ENCODE measurements at places on chromosomes 4 and X.

- DNase-seq: peak; percentile 26
Observed at GRCh38 chr4:122873821-122874593, 47.4 kb downstream of the FGF2 start.

- no peak for DNase-seq
Observed at GRCh38 chrX:74602142-74602541, 12.3 kb downstream of the RLIM start.

DNA sequence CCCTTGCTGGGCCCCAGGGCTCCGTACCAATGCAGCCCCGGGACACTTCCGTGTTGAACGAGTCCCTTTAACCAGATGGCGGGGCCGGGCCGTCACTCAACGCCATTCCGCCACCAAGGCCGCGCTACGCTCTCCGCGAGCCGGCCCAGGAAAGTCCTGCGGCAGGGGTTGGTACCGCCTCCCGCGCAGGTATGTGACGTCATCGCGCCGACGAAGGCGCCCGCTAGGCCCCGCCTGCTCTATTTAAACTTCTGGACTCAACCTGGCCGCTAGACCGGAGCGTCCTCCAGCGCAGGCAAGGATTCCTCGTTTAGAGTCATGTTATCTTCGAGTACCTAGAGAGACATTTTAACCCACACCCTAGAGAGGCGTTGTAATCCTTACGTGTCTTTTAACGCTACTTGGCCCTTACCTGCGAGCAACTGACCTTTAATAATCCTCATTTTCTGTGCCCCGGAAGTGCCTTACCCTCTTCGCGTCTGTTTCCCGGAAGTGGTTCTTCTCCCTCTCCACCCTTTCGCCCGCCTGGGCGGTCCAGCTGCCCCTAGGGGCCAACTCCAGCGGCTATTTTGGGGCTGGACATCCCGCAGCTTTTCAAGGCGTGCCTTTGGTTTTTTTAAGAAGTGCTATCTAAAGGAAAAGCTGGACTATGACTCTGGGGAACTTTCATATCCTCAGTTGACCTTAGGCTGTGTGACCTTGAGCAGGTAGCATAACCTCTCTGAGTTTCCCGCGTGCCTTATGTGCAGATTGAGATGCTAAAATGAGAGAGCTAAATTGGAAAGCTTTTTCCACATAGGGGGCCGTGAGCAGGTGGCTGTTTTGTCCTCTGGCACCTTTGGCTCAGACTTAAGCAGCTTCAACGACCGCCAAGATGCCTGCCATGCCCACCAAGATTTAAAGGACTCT, at the start of gene PNPLA4:
TSS of gene PNPLA4 (minus strand) at position 155 of the 909 bp plus-strand sequence. CDS start 1,294 bp downstream, outside the sequence.
- DNase-seq: peak; percentile 32

- no peak for DNase-seq
Observed at GRCh38 chr4:72442715-72443114, 126.3 kb downstream of the ADAMTS3 start.

DNA sequence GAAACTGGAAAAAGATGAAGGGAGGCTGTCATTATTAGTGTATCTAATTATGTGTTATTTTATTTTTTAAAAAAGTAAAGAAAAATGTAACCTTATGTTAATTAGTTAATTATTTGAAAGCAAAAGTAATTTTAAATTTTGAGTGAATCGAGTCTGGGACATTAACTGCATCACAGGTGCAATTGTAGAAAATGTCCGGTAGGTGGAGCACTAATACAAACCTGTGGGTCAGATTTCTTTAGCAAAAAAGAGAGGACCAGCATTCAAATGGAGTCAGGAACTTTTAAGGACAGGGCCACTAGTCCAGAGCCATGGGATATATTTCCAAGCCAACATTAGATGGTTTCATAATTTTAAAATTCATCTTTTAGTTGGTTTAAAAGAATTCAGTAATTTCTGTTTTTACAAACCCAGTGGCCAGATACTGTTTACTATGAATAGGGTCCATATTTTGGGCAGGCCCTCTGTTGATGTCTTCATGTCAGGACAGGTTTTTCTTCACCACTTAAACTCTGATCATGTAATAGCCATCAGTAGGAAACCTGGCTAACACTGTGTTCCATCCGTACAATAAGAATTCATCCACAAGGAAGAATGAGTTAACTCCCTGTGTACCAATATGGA, 27.2 kb downstream of the BST1 start:
- peak; percentile 17 for DNase-seq

DNA sequence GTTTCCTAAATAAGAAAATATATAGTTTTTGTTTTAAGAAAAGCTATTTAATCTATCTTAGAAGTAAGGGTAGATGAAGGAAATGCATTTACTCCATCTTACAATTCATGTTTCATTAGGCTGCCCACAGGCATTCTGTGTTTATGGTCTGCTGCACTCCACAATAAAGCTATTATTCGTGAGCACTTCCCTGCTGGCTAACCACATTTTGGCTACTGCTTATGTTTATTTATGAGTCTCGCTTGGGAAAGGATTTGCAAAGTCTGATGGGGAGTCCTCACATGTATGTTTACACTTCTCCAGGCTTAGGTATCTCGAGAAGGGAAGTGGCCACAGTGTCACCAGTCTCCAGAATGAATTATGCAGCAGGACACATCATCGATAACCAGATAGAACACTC, 260.8 kb upstream of the VCX start:
- no peak for DNase-seq

DNA sequence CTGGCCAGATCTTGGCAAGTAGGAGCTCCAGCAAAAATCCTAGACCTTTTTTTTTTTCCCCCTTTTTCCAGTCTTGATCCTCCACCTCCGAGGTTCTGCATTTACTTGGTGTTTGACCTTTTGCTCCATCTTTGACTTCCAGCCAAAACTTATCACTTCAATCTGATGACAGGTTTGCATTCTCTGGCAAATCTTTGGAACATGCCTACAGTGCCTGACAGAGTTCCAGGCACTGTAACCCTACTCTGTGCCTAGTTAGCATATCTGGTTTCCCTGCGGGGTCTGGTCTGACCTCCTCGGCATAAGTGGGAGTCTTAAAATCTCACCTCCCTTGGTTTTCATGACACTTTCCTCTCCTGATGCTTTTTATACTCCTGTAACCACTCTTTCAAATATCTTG, 39.4 kb upstream of the NR3C2 start:
- DNase-seq: no peak

GRCh38 chrX:139106069-139106468, 394.6 kb upstream of the FGF13 start:
- no peak for DNase-seq

- DNase-seq: no peak
Observed at GRCh38 chrX:43552156-43552555, 103.9 kb upstream of the MAOA start.

- peak; percentile 24 for DNase-seq
Observed at GRCh38 chr4:108834835-108835384, 72.1 kb upstream of the ETNPPL start.

GRCh38 chr4:3010998-3011397, 47.6 kb downstream of the GRK4 start:
- DNase-seq: no peak

- DNase-seq: no peak
Observed at GRCh38 chr4:112518675-112519074, 2.7 kb upstream of the NEUROG2 start.

- no peak for DNase-seq
Observed at GRCh38 chr4:36493251-36493650, 211.8 kb downstream of the DTHD1 start.

DNA sequence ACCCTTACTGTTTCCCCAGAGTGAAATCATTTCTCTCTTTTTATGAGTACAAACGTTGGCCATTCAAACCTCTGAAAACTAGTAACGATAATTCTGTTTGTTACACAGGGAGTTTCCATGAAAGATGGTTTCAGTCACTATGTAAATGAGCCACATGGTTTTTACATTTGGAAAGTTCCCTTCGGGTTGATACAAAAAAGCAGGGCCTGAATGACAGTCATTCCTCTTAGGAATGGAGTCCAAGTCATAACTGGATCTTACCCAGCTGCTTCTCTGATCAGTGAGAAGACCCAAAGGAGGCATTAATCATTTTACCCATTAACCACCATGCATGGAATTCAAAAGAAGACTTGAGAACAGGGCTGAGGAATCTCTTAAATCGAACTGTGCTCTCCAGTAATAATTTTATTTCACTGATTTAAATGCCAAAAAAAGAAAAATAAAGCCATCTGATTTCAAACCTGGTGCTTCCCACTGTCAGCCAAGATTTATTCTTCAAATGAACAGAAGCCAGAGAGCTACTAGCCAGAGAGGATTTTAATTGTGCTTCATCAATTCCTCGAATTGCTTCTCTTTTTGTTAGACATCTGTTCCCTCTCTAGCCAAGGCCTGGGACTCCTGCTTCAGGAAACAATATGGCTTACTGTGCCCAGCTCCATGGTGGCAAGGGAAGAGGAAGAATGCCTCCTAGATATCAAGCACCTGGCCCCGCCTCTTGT, 3.2 kb downstream of the SOWAHB start:
- DNase-seq: no peak

GRCh38 chr4:47465004-47465403, 1.5 kb upstream of the COMMD8 start:
- no peak for DNase-seq

DNA sequence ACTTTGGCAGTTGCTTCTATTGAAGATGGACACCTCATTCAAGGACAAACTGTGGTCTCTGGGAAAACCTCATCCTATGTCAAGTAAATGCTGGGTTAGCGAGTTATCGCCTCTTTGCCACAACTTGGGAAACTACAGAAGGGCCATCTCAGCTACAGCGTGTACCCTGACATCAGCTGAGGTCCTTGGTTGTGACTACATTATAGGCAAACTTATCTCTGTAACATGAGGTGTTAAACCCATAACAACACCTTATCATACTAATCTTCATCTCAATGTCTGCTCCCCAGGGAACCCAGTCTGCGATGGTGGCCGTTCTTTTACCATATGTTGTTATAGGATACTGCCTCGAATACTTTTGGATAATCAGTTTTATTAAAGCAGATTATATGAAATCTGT, 1862.7 kb downstream of the STIM2 start:
- no peak for DNase-seq

DNA sequence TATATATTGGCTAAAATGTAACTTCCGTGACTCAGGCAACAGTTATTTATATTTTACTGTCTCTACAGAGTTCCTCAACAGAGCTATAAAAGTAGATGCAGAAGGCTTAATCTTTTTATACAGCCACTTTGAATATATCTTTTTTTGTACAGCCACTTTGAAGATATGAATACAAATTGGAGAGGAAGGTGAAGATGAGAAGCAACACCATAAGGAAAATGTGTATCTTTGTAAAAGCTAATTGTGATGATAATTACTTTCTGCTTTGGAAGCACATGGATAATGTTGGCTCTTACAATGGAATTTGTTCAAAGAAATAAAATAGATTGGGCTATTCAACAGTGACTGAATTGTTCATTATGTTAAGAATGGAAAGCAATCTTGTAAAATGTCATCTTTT, 205.8 kb downstream of the ARAP2 start:
- DNase-seq: no peak

GRCh38 chr4:82500435-82501153, 61.2 kb downstream of the TMEM150C start:
- no peak for DNase-seq

GRCh38 chrX:13816643-13817627, at the start of gene GPM6B:
Gene GPM6B, minus strand, starts transcription at chrX:13817093. Its CDS starts 189 bp downstream, at chrX:13816904.
- no peak for DNase-seq

DNA sequence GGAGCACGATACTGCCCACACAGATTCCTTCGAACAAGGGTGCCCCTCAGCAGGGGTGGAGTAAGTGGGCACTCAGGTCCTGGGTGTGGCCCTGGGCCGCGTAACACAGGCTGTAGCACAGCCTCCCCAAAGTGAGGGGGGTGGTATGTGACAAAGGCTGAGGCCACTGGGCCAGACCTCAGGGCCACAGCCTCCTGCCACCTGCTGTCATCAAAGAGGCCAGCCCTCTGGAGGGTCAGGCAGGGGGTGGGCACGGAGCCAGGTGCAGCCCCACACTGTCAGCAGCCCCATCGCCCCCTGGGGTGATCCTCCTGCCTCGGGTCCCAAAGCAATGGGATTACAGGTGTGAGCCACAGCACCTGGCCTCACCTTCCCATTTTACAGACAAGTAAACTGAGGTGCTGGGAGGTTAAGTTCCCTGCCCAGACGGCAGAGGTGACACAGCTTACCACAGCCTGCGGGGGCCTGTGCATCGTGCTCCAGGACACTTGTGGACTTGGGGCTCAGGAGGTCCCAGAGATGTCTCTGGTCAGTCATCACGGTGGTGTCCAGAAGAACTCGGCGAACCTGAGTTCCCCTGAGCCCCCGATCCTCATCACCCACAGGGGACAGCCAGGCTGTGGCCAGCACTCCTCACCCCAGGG, 27.5 kb upstream of the MXD4 start:
- DNase-seq: no peak

- DNase-seq: no peak
Observed at GRCh38 chrX:24208496-24209240, 59.1 kb downstream of the ZFX start.
